ENCODE measurements at places on chromosomes 3 and 15. TPM values are rescaled to one million over a fixed set of nuclear protein-coding genes. Genes with fewer than 3 reads are reported as not detected.

- DNase-seq = peak; percentile 85
Observed at GRCh38 chr15:31254431-31255175, 72.0 kb upstream of the KLF13 start.

GRCh38 chr15:47415539-47415971, 301.8 kb upstream of the SEMA6D start:
- no peak for DNase-seq

- peak; percentile 67 for DNase-seq
Observed at GRCh38 chr3:183253528-183254486, 754 bp downstream of the B3GNT5 start.

DNA sequence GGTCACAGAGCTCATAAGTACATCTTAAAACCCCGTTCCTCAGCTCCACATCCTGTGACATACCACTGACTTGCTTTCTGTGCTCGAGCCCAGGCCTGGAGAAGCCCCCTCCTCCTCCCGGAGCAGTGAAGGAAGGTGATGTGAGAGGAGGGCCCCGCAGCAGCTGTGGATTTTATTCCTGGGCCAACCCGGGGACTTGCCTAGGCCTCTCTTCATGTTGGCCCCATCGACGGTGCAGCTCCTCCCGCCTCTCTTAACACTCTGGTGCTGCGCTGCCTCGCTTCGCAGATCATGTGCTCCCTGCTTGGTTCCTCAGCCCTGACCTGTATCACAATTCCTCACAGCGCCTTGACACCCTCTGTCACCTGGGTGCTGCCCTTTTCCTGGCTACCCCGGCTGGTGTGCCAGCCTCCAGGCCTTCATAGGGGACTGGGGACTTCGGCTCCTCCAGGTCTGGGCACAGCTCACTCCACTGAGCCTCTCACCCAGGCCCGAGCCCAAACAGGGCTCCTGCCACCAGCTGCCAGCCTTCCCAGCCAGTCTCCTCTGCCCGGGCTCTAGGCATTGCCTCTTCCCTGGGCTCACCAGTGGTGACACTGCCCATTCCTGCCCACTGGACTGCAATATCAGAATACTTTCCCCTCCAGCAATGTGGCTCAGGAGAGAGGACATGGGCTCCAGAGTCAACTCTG, 21.5 kb downstream of the MAGEF1 start:
- no peak for DNase-seq

DNA sequence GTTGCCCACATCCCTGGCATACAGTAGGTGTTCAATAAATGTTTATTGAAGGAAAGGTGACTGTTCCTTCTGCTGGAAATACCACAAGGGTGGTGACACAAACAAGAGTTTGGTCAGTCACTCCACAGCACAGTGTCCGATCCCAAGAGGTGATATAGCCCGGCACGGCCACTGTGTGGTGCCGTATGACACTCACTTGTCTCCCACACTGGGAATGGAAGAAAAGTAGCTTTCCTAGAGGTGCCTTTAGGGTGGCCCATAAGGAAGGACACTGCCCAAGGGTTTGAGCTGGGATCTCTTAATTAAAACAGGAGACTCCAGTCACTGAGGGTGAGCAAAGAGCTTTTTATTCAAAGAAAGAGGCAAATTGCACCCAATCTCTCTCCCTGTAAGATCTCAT, 40.5 kb downstream of the TGM4 start:
- no peak for DNase-seq

GRCh38 chr3:63937661-63938651, 25.8 kb upstream of the SCAANT1 start:
- DNase-seq = peak; percentile 49

GRCh38 chr3:64225695-64226499, 631 bp upstream of the PRICKLE2 start:
- DNase-seq = no peak

GRCh38 chr3:100354850-100355249, 20.3 kb downstream of the NIT2 start:
- DNase-seq = no peak

GRCh38 chr15:52021128-52021671, 2.2 kb downstream of the MAPK6 start:
- DNase-seq = peak; percentile 47

DNA sequence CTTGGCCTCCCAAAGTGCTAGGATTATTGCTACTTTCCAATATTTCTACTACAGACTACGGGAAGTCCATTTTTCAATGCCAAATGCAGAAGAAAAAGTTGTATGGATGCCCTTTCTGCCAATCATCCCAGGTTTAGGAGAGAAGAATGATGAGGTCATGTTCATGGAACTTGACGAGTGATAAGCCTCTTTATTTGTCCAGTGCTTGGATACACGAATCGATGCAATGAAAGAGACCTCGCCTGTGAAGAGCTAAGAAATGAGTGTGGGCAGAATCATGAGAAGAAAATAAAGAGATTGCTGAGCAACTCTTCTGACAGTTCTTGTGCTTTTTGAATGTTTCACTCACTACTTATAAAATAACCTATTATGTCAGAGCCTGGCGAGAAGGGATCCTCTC, 996 bp upstream of the SLC28A1 start:
- DNase-seq = no peak

DNA sequence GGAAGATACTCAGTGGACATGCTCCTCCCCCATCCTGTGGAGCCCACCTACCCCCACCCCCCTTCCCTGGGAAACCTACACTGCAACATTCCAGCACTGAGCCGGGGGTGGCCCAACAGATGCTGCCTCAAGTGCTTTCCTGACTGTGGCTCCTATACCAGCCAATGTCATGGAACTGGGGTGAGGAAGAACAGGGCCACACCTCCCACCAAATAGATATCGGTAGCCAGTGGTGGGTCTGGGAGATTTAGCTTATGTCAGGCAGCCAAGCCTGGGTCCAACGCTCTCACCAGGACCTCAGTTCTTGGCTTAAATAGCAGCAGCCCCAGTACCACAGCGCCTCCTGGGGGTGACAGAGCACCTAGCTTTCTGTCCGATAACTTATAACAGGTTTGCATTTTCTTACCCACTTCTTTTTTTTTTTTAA, 30.3 kb downstream of the CDC25A start:
- peak; percentile 41 for DNase-seq

GRCh38 chr15:92545996-92546395, 109.6 kb downstream of the FAM174B start:
- DNase-seq = no peak

- no peak for DNase-seq
Observed at GRCh38 chr3:100606894-100607512, 2.4 kb upstream of the ADGRG7 start.

GRCh38 chr15:90838139-90838538, 30.2 kb upstream of the FURIN start:
- no peak for DNase-seq

DNA sequence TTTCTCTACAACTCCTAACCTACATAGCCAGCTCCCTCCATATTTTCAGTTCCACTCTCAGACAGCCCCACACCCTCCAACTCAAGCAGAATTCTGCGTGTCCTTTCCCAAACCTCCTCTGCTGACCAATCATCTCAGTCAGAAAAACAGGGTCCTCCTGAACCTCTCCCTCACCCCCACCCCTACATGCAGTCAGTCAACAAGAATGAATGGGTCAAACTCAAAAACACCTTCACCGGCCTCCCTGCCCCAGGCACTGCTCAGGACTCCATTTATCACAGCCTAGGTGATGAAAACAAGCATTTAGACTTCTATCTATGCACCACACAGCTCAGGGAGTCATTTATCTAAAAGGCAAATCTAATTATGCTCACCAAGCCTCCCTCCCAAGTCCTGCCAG, 32.4 kb downstream of the MYL3 start:
- DNase-seq = no peak

The XCR1 gene
- 0.17 TPM for total RNA-seq

The PSTPIP1 gene
- total RNA-seq = 3.7 TPM

The CGGBP1 gene
- 48.6 TPM for total RNA-seq

The INKA1 gene
- total RNA-seq = 0.57 TPM

The FSIP1 gene
- 4.1 TPM for total RNA-seq

The B3GALNT1 gene
- total RNA-seq = 1.8 TPM

The SPATA12 gene
- not detected for total RNA-seq

Measured in colonic mucosa (tissue), 4 donors.